ENCODE measurements at places on chromosomes 3 and 15.

GRCh38 chr3:80836395-80836794 lies 925.0 kb downstream of the GBE1 start:
- no peak for DNase-seq

DNA sequence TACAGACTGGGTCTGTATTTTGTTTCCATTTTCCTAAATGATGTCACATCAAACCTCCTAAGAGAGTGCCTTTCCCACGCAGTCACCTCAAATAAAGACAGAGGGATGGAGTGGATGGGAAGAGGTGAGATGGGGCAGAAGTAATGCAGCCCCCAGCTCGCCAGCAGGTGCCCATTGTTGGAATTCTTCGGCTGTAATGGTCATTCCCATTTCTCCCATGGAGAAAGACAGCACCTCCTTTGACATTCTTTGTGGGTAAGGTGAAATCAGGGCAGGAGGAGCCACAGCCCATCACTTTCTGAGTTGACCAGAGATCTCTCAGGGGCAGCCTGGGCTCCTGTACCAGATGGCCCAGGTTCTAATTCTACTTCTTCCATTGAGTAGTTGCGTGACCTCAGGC lies 84.4 kb upstream of the NR2F2 start:
- DNase-seq, result no peak

- no peak for DNase-seq
Measured at GRCh38 chr3:126356373-126357264, 589 bp downstream of the KLF15 start.

DNA sequence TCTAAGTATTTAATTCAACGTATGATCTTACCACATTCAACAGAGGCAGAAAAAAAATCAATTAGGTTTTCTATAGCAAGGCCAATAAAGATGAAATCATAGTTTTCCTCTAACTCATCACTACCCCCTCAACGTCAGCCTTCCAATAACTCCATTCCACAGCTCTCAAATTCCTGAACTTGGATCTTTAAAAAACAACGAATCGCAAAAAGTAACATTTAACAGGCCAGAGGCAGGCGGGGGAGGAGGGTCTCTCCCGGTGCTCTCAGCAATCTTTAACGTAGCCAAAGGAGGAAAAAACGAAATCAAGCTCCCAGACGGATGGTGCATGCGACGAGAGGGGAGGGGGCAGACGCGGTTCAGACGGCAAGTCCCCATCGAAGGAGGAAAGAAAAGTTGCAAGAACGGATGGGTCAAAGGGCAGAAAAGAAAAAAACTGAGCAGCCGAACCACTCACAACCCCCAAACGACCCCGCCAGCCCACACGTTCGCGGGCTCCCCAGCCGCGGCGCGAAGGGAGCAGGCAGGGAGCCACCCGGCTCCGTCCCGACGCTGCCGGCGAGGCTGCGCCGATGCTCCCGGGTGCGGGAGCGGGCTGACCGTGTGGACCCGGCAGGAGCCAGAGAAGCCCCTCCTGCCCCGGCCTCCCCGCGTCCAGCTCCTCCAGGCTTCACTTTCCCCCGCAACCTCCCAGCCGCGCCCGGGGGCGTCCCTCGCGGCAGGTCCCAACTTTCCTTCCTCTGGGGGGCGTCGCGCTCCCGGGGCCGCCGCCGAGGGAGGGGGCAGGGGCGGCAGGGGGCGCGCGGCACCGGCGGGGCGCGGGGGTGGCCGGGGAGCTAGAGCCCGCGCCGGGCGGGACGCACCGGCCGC lies 703 bp downstream of the PEAK1 start:
- peak; percentile 8 for DNase-seq

GRCh38 chr15:76998663-76999285 lies 3.8 kb downstream of the PSTPIP1 start:
- no peak for DNase-seq

DNA sequence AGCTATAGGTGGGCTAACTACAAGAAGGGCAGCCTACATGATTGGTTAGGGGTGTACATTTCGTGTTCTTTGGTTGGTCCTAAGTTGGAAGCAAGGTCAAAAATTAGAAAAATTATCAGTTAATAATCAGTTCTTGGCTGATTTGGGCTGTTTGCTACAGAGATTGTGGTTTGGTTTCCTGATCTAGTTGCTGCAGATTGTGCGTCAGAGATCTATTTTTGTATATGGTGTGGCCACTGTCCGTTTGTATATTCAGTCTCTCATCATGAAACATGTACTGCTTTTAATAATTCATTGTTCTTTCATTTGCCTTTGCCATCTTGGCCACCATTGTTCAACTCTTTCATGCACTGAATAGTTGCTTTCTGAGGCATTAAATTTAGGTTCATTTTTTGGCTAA lies 80.9 kb downstream of the LRRC3B start:
- no peak for DNase-seq

DNA sequence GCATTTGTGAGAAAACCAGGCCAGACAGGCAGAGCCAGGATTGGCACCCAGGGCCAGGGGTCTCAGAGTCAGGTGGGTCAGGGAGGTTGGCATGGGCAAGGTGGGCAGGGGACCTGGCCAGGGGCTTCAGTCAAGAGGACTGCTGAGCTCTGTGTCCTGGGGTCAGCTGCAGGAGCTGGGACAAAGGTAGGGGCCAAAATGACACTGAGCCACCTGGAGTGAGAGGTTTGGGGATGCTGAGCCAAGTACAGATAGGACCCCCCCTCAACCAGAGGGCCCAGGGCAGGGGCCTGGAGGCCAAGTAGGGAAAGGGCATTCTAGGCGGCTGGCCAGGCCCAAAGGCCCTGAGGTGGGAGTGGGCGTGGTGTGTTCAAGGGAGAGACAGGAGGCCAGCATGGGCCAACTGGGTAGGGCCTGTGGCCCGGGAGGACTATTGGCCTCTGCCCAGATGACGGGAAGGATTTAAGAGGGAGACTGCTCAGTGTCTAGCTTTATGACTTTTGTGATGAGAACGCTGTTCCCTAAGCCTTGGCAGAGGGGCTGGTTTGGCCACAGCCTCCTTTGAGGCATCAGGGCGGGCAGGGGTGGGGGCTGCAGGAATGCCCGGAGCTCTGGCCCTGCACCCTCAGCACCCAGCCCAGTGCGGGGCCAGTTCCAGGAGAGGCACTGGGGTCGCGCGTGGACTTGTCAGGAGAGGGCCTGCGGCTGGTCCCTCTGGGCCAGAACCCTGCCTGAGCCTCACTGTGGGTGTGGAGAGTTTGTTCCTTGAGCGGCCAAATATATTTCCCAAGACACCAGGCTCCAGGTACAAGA lies 3.1 kb downstream of the CFAP100 start:
- DNase-seq, result no peak

- DNase-seq, result no peak
Measured at GRCh38 chr3:35215525-35216500, 423.5 kb upstream of the ARPP21 start.

GRCh38 chr15:63528138-63528659 lies 23.8 kb downstream of the USP3 start:
- DNase-seq, result no peak

DNA sequence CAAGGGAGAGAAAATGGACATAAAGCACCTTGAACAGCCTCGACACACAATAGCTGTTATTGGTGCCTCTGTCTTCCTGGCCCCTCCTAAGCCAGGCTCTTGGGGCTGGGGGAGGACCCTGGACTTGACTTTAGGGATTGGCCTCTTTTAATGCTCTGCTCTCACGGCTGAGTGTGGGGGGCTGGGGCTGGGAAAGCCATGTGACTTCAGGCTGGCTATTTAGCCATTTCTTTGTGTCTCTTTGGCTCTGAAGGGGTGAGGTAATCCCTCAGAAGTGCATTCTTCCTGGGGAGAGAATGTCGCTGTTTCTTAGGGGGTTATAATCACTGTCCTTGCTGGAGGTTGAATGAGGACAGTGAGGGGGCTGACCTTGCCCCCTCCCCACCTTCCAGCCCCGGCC lies 26.2 kb downstream of the MAGEF1 start:
- no peak for DNase-seq

DNA sequence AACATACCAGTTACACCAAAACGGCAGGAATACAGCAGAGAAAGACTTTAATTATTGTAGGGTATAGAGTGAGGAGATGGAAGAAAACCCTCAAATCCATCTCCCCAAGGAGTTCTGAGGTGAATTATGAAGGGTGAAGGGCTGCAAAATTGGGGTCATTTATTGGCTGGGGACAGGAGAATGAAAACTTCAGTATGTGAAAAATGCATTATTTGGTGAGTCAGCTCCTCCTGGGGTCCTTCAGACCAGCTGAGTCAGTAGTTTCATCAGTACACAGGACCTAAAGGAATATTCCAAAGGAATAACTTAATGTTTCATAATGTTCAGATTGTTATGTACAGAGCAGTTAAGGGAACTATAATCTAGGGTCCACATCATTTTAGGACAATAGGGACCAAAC lies 566.0 kb downstream of the GBE1 start:
- no peak for DNase-seq

DNA sequence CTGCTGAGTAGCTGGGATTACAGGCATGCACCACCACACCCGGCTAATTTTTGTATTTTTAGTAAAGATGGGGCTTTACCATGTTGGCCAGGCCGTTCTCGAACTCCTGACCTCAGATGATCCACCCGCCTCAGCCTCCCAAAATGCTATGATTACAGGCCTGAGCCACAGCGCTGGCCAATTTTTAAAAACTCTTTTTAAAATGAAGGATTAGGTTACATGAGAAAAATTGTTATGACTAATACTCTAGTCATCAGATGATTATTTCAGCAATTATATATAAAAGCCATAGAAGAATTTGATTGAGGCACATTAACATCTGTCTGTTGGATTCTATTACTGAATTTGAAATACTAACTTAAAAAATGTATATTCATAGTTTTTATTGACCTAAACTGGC lies 134.1 kb upstream of the MNS1 start:
- no peak for DNase-seq

DNA sequence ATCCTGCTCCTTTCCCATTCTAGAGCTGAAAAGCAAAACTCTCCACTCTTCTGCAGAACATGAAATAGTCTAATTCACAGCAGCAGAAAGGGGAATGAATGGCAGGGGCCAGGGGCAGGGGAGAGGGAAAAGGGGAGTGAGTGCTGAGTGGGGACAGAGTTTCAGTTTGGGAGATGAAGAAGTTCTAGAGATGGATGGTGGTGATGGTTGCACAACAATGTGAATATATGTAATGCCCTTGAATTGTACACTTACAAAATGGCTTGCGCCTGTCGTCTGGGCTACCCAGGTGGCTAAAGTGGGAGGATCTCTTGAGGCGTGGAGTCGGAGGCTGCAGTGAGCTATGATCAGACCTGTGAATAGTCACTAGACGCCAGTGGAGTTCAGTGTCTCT lies 78.5 kb upstream of the MEF2A start:
- no peak for DNase-seq

GRCh38 chr3:13825311-13825579 lies 54.6 kb downstream of the WNT7A start:
- no peak for DNase-seq

GRCh38 chr3:122864498-122864897 lies 69.6 kb downstream of the SLC49A4 start:
- no peak for DNase-seq

- DNase-seq, result no peak
Measured at GRCh38 chr3:112132554-112132953, 494 bp downstream of the GCSAM start.

- DNase-seq, result no peak
Measured at GRCh38 chr3:137259089-137259488, 301.3 kb downstream of the IL20RB start.

DNA sequence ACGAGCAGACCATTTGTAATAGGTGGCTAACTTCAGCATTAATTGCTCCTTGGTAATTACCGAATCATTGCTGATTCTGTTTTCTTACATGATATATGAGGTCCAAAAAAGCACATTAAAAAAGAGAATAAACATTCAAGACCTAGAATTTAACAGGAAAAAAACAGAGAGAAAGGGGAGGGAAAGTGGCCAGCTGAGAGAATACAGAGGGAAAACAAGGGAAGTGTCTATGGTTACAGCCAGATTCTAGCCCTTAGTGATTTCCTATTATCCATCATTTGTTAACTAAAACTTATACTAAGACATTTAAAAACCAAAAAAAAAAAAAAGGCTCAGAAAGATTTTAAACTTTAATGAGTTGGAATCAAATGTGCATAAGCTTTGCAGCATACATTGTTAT lies 168.7 kb downstream of the LRTM1 start:
- DNase-seq, result no peak

DNA sequence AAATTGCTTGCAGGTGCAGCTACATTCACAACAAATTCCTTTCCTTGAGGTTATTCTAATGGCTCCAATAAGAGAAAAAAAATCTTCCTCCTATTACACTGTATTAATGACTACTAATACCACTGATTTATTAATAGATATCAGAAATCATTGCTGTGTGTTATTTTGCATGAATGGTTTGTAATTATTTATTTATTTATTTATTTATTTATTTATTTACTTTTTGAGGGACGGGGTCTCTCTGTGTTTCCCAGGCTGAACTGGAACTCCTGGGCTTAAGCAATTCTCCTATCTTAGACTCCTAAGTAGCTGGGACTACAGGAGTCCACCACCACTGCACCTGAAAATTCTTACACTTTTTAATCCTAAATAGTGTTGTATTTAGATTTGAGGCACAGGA lies 390.4 kb downstream of the SI start:
- DNase-seq, result no peak

GRCh38 chr3:146072061-146072460 lies 88.9 kb downstream of the PLOD2 start:
- no peak for DNase-seq

DNA sequence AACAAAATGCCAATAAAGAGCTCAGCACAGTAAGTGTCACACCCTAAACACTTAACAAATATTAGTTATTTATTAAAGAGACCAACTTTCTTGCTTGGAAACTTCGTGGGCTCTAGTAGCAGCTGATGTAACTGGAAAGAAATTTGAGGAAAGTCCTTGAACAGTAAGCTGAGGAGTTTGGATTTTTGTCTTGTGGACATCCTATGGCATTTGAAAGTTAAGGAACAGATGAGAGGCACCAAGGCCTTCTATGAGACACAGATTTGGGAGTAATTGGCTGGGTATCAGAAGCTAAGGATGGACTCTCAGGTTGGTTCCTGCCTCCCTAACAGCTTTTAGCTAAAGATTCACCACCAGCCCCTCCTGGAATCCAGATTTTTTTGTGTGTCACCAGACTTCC lies 59.7 kb upstream of the FILIP1L start:
- no peak for DNase-seq

DNA sequence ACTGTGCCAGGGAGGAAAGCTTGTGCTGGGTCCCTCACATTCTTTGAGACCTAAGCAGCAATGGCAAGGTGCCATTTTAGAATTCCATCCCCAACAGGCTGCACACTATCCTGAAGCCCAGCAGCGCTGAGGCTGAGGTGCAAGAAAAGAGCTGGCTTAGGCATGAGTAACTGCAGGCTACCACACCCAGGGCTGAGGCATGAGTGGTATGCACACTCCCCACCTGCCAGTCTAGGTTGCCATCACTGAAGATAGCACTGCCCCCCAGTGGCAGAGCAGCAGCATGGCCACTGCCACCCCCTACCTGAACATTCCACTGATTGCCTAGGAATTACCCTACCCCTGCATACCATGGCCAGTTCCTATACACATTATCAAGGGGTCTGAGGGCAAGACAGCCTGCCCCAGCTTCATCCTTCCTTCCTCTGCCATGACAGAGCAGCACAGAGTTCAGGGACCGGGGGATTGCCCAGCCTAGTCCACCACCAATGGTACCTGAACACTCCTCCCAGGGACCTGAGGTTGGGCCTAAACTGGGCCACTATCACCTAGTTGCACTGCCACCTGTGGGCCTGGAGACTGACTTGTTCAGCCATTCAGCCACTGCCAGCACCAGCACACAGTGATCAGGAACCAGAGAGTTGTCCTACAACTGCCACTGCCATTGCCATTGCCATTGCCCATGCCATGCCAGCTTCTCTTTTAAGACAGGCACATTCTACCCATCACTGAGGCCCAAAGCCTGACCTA lies 129.8 kb downstream of the SATB1 start:
- DNase-seq, result no peak

All from NCI-H2081 (cell line).